Stromal cell of bone marrow (primary cell): ENCODE measurements at places on chromosomes 11 and 22.

DNA sequence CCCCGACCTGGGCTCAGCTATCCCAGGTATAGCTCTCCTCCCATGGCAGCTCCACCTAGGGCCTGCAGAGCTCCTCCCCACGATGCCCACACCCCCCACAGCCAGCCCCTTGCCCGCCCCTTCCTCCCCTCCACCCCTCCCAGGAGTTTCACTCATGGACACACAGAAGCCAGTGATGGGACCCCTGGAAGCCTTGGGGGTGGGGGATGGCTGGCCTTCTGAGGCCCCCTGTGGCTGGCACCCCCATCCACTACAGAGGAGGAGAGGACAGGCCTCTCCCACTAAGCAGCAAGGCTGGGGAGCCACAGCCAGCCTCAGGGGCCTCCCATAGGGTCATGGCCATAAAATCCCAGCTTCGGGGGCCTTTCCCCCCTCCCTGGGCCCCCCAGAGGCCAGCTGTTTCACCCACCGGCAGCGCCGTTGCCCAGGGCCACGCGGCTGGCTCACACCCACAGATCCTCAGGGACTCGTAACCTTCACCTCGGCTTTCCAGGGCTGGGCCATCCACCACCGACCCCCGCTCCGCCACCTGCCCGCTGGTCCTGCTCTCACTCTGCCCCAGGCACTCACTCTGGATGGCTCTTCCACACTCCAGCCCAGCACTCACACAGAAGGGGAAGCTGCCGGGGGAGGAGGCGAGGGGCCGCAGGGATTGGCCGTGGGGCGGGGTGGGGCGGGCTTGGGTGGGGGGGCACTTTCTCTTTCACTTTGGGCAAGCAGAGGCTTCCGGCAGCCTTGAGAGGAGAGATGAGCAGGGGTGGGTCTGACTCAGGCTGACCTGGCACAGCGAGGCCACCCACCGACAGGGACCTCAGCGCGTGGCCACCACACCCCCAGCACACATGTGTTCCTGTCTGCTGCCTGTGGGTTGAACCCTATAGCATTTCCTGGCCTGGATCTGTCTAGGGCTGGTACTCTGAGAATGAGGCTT is 2.2 kb downstream of the SLC25A22 start:
- DNase-seq: peak; percentile 58

DNA sequence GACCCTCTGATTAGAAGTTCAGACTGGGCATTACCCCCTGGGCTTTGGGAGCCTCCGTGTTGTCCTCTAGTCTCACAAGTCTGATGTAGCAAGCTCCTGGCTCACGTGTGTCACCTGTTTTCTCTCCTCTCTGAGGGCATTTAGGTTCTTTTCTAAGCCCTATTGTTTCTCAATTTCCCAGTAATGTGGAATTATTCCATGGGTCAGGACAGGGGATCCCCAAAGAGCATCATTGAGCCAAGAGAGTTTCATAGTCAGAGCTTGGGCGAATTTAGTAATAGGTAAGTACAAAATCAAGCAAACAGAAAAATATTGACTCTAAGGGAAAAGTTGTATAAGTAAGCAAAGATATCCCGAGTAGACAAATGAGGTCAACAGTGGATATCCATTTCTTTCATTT is 57.3 kb downstream of the PPP6R2 start:
- DNase-seq: no peak

- no peak for DNase-seq
Observed at GRCh38 chr11:65781152-65781961, 581 bp upstream of the AP5B1 start.

- no peak for DNase-seq
Observed at GRCh38 chr22:27309697-27310096, 491.9 kb downstream of the MN1 start.

DNA sequence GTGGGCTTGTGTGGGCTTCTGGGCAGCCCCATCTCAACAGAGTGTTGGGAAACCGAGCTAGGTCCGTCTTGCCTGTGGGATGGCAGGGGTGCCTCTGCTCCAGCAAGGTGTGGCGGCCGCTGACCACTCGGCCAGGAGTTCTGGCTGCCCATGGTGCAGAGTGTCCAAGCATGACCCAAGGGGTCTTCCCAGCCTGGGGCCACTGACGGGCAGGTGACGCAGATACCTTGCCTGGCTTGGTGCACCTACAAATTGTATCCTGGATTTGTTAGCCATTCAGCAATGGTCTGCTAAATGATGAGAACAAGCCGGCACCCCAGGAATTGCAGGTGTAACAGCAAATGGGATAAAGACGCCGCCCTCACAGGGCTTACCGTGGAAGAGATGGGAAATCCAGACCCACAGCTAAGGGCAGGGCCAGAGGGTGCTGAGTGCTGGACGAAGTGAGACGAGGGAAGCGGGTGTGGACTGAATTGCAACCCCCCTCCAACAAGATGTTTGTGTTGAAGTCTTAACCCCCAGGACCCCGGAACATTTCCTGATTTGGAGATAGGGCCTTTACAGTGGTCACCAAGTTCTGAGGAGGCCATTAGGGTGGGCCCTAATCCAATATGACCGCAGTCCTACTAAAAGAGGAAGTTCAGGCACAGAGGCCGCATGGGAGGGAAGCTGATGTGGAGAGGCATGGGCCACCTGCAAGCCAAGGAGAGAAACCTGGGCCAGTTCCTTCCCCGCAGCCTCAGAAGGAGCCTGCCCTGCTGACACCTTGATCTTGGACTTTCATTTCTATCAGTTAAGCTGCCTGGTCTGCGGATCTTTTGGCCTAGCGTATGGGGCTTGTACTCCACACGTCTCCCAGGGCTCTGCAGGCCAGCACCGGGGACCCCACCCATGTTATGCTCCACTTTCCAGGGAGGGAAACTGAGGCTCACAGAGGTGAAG is 45.2 kb upstream of the LINC01488 start:
- no peak for DNase-seq

- no peak for DNase-seq
Observed at GRCh38 chr11:38315151-38315550, 1717.1 kb upstream of the RAG2 start.

DNA sequence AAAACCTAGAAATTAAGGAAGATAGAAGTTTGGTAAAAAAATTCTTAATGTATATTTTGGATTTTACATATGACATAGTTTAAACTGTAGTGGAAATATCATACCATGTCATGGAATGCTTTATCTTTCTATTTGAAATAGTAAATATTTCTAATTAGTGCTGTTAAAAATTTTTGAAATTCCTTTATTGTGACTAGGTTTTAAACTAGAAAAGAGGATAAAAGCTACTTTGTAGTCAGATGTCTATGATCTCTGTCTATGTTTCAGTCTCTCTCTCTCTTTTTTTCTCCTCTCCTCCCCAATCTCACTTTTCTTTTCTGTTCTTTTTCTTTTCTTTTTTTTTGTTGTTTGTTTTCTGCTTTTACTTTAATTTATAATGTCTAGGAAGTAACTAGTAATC is 226.2 kb downstream of the TMEM135 start:
- DNase-seq: no peak

- DNase-seq: no peak
Observed at GRCh38 chr11:67099831-67100324, 19.2 kb upstream of the KDM2A start.

DNA sequence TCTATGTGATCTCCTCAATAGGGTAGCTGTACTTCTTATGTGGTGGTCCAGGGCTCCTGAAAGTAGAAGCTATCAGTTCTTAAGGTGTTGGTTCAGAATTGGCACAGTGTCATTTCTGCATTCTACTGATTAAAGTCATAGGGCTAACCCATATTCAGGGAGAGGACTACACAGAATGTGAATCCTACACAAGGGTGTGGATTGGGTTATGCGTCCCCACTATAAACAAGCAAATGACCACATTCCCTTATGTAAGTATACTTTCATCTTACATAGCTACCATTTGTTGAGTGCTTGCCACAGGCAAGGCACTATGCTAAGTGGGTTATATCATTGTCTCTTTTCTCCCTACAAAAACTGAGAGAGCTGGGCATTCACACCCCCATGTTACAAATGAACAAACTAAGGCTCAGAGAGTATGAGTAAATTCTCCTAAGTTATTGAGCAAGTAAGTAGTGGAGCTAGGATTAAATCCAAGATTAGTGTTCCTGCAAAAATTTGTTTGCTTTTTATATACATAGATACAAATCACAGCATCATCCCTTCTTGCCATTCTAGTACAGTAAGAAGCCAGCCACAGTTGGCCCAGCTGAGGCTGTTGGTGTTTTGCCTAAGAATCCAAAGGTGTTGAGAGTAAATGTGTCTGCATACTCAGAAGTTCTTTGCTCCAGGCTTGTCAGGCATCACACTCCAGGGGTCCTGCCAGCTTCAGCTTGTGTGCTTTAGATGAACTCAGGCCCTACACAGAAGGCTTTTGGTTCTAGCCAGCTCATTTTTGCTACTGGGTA is 157.8 kb downstream of the KIF18A start:
- DNase-seq: no peak

GRCh38 chr11:111413849-111414248 is 34.8 kb upstream of the POU2AF1 start:
- no peak for DNase-seq

GRCh38 chr11:107787733-107788132 is 70.9 kb downstream of the SLC35F2 start:
- DNase-seq: no peak

DNA sequence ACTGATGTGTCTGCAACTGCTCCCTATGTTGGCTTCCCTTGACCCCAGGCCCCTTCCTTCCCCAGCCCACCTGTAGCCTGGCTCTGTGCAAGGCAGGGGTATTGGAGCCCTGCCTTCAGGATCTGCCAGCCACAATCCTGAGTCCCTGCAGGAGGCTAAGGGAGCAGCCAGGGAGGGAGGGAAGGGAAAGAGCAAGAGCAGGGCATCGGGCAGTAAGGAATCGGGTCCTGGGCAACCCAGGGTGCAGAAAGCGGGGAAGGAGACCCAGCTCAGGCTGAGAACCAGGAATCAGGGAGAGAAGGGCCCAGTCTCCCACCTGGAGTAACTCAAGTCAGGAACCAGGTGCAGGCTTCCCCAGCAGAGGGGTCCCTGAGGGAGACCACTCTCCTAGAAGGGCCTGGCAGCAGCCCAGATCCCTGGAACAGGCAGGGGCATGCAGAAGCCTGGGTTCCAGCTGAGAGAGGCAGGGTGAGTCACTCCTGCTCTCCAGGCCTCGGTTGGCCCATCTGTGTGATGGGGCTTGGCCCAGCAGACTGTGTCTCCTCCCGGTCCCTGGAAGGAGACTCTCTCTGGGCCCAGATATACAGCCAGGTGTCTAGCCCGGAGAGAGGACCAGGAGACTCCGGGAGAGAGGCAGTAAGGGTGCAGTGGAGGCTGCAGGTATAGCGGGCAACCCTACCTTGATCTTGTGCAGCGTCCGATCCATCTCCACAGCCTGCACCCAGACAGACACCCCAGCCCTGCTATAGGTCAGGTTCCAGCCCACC is 13.4 kb downstream of the STARD10 start:
- DNase-seq: no peak

DNA sequence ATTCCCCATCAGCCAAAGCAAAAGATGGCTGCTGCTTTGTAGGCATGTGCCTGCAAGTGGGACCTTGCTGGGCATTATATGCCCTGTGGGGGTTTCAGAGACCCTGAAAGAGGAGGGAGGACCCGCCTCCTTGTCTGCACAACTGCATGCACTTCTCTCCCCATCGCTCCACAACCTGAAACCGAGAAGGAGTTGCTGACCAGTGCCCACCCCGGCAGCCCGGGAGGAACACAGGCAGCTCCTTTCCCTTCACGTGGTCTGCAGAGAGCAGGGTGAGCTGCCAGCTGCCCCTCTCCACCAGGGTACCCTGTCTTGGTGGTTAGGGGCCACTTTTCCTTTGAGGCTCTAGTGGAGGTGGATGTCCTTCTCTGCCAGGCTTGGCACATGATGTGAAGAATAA is 1.4 kb upstream of the TMEM132A start:
- no peak for DNase-seq

GRCh38 chr11:44791316-44791925 is 64.7 kb downstream of the TSPAN18 start:
- DNase-seq: no peak

- no peak for DNase-seq
Observed at GRCh38 chr22:37775785-37776638, 31.7 kb upstream of the GCAT start.

GRCh38 chr22:20155330-20156041 is 4.6 kb upstream of the CCDC188 start:
- DNase-seq: peak; percentile 45

DNA sequence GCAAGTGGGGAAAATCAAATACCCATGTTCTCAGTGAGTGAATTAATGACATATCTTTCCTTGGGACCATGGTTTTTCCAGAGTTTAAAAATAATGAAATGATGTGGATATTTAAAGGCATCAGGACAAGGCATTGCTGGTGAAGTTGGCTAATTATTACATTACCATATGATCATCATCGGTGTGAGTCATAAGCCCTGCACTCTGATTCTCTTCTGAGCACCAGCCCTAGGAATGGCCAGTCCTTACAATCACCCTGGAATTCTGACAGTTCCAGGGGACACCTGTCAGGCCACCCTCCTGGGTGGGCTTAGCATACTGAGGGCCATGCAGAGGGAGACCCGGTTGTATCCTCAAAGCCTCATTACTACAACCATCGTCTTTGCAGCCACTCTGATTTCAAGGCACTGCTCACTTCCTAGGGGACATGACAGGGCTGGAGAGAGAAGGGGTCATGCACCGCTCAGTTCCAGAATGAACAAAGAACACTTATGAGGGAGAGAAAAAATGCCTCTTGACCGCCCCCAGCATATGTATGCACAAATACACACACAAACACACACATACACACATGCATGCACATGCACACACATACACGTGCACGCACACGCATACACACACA is 365.0 kb downstream of the MIAT start:
- no peak for DNase-seq

DNA sequence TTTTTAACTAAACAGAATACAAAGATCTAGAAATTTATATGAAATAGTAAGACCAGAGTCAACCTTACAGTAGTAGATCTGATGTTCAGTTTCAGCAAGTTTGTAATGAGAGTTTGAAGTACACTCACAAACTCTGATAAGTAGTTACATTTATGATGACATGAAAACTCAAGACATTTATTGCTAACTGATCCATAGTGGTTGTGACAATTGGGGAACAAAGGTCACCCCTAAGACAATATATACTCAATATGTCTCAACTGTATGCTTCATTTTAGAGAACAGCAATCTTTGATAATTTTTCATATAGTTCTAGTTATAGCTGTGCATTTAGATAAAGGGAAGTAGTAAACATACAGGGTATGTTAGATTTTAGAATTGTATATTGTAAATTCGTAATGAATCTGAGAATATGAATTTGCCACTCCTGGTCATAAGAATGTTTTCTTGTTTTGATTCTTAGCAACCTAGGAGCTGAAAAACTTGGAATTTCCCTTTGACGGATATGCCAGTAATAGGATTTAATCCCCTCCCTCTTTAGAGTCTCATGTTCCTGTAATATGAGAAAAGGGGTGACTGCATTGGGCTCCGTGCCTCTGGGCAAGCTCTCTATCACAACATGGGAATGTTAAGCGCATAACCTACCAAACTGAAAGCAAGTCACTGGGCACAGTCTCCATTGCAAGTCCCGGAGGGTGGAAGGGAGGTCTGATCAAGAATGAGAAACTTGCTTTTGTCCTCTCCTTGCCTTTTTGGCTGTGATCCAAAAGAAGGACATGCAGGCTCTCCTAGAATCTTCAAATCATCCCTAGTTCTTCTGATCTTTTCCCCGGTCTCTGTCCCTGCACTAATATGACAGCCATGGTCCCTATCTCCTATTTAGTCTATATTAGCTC is 11.4 kb downstream of the OR10D3 start:
- peak; percentile 41 for DNase-seq

- no peak for DNase-seq
Observed at GRCh38 chr11:128048121-128048520, 539.2 kb downstream of the ETS1 start.
